B cell (primary cell): ENCODE measurements at places on chromosomes 3 and 15.

DNA sequence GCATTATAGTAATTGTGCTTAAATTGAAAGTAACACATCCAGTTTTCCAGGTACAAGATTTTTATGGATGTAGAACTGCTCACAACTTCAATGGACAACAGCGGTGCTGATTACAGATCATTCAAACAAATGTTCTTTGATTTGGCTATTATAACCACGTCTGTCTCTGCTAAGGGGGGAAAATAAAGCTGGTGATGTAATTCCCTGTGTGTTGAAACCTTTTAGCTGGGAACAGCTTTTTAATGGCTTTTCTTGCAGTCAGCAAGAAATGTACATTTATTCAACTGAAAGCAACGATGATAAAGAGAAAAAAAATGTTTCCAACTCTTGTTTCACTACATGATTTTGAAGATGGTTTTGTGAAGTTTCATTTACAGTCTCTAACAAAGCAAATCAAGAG is 431.9 kb upstream of the AGTR1 start:
- DNase-seq, result no peak

GRCh38 chr15:90300988-90301706 is 35.7 kb downstream of the NGRN start:
- DNase-seq, result peak; percentile 73

DNA sequence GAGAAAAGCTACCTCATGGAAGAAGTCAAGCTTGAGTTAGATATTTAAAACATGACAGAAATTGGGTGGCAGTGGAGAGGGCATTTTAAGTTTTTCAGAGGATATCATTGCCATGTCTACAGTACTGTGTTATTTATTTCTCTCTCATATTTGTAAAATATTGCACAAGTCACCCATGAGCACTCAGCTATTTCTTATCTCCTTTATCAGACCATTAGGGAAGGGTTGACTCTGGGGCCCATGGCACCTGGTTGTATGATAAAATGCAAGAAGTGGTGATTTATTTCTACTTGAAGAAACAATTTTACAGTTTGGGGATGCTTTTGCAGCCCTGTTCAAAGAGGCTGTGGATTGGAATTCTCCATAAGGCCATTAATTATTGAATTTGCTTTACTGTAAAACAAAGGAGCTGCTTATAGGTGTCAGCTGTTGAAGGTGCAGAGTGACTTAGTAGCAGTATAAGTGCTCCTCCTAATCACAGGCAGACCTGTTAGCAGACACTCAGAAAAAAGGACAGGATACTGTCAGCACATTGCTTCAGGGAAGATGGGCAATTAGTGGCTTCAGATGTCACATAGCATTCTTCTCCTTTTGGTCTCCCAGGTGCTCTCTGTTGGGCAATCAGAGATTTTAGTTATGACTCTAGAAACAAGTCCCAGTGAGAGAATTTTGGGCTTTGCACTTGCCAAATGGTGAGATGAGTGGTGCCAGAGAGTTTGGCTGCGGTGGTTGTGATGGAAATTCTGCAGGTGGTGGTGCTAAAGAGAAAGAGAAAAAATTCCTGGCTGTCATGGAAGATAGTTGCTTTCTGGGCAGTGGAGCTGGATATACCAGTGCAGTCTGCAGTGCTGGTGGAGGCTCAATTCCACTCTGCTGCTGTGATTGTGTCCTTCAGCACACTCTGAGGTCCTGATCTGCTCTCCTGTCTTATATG is 129.7 kb upstream of the ROPN1 start:
- DNase-seq, result no peak

DNA sequence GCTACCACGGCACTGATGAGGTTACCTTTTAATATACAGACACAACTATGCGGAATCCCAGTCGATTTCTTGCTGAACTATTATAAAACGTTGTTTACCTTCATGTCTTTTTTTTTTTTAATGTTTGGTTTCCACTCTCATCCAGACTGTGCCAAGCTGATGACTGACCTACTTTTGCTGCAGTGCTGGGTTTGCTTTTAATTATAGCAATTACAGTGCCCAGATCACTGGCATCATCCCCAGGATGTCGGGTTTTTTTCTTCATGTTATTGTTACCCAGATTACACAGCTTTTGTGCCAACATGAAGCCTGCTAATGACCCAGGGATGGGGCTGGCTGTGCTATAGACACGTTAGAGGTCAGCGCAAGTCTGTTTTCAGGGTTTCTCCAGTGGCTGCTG is 294.0 kb upstream of the ATP10A start:
- DNase-seq, result no peak

- DNase-seq, result no peak
Observed at GRCh38 chr3:61559136-61559731, 2.1 kb upstream of the PTPRG start.

DNA sequence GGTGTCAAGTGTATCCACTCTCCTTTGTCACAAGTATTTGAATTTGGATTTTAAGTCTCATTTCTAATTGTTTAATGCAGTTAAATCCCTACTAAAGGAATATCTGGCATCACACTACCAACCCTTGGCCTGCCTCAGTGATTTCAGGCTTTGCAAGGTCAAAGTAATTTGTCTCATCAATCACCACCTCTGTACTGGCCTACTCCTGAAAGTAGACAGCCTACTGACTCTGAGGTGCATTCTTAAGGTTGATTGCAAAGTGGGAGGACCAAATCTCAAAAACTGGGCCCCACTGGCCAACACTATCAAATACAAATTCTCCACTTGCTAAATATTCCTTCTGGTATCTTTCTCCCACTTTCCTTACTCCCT is 851 bp upstream of the TEX55 start:
- DNase-seq, result no peak

DNA sequence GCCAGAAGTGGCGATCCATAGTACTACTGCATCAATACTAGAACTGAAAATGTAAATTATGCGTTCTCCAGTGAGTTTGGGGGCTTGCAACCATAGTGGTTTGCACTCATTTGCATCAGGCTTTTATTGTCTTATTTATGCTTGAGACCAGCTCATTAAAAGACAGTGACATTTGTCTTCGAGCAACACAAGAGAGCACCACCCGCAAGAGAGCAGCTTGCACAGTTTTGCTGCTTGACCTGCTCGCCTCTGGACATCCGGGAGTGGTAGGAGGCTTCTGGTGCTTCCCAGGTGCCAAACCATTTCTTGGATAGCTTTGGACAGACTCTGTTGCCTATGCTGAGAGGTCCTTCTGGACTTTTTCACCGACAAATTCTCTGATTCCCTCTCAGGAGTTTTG is 294.6 kb downstream of the MEX3B start:
- DNase-seq, result no peak

GRCh38 chr3:196634829-196635228 is 4.7 kb upstream of the NRROS start:
- no peak for DNase-seq

- no peak for DNase-seq
Observed at GRCh38 chr15:45326280-45326679, 52.1 kb downstream of the GATM start.

GRCh38 chr3:175273573-175273972 is 414.4 kb downstream of the NAALADL2 start:
- no peak for DNase-seq

- no peak for DNase-seq
Observed at GRCh38 chr3:5583920-5584319, 396.4 kb downstream of the EDEM1 start.

DNA sequence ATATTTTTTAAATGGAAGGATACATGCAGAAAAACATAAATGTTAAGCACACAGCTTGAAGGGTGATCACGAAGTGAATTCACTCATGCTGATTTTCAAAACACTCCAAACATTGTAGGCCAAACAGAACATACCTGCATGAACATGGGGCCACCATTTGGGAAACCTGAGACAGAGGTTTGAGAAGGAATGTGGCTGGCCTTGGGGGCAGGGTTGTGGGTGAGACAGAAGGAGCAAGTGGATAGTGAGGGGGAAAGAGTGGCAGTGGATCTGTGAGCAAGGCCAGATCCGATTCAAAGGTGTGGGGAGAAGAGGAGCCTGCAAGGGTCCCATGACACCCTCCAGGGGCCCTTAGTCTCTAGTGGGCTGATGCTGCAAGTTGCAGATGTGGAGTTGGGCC is 94.9 kb downstream of the HMG20A start:
- DNase-seq, result no peak

GRCh38 chr3:112089956-112090886 is 4.0 kb downstream of the C3orf52 start:
- DNase-seq, result no peak

- DNase-seq, result peak; percentile 82
Observed at GRCh38 chr3:184710870-184711492, 883 bp downstream of the MAGEF1 start.

DNA sequence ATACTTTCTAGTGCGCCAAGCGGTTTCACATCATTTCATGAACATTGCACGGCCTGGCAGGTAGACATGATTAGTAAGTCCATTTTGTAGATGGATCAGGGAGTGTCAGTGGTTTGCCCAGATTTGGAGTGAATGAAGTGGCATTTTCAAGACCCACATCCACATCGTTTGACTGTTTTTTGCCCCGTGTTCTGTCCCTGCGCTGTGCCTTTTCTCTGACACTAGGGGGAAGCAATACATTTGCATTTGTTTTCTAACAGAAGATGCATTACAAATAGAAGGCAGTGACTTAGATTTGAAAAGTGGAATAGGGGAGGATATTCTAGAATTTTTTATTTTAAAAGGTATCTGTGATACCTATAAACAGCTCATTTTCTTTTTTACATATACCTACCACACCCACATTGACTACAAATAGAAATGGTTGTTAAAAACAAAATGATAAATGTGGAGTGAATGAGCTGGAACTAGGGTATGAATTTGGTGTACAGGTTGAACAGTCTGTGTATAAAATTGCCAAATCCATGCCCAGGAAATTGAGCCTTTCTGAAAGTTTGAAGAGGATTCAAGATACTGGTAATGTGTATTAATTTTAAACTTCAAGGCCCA is 98.0 kb downstream of the USP13 start:
- DNase-seq, result no peak
